ENCODE measurements at places on chromosomes 12 and 14.
A peak's percentile ranks its signal among the peaks of the same experiment; 100 is the strongest.

DNA sequence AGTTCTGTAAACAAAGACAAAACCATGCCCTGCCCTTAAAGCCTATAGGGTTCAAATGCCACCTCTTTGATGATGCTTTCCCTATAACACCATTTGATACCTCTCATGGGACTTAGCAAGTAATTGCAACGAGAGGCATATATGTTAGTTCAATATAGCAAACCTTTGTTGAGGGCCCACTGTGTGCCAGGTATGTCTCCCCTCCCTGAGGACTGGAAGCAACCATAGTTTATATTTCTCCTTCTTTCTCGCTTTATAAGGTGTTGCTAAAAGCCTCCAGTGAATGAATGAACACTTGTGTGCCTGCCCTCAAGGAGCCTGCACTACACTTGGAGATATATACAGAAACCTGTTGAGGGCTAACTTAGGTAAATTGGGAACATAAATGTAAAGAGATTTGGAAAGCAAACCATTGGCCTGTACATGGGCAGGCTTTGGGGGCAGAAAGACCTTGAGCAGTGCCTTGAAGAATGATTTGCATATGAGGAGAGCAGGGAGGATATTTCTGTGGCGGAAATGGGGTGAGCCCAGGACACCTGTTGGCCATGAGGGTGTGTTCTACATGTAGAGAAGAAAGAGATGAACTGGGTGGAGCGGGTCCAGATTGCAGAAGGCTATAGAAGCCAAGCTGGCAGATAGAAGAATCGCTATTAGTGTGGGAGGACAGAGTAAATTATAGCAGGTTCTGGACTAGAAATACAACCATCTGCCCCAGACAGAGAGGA, 1.8 kb upstream of the CKAP4 start:
- no peak for DNase-seq

DNA sequence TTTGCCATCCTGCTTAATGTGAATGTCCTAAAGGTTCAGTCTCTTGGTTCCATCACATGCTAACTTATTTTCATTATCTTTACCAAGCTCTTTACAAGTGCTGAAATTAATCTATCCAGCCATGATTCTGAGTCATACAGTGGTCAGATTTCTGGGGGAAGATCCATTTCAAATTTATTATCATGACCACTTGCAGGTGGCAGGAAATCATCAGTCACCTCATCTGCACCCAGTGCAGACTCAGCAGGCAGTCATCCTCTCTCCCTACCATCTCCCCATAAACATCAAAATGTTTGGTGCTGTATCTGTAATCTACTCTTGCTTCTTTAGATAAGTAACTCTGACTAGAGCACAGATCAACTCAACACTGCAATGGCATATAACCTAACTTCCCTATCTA, 23.5 kb downstream of the ATG14 start:
- DNase-seq = no peak

- no peak for DNase-seq
These were observed 176.6 kb downstream of the NRXN3 start for GRCh38 chr14:78346747-78347146.

GRCh38 chr12:28851781-28852180, 297.3 kb upstream of the FAR2 start:
- DNase-seq = no peak

- DNase-seq = no peak
These were observed 54.0 kb downstream of the MIPOL1 start for GRCh38 chr14:37251775-37252174.

DNA sequence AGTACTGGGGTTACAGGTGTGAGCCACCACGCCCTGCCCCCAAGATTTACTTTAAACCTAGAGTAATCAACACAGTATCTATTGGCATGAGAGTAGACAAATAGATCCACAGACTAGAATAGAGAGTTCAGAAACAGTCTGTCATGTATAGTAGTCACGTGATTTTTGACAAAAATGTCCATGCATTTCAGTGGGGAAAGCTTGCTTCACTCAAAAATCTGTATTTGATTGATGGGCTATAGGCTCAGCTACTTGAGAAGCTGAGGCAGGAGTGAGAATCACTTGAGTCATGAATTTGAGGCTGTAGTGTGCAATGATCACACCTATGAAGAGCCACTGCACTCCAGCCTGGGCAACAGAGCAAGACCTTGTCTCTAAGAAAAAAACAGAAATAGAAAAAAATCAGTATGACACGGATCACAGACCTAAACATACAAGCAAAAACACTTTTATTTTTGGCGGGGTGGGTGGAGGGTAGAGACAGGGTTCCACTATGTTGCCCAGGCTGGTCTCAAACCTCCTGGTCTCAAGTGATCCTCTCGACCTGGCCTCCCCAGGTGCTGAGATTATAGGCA, 7.6 kb upstream of the ORAI1 start:
- DNase-seq = no peak

DNA sequence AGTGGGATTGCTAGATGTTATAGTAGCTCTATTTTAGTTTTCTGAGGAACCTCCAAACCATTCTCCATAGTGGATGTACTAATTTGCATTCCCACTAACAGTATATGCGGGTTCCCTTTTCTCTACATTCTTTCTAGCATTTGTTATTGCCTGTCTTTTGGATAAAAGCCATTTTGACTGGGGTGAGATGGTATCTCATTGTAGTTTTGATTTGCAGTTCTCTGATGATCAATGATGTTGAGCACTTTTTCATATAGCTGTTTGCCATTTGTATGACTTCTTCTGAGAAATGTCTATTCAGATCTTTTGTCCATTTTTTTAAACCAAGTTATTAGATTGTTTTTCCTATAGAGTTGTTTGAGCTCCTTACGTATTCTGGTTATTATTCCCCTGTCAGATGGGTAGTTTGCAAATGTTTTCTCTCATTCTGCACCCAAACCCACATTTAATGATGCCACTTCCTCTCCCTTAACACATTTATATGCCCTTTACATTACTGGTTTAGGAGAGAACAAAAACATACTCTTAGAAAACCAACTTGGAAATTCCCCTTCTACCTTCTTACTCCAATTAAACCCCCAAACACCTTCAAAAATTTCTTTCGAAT, 48.2 kb downstream of the NELL2 start:
- DNase-seq = no peak

DNA sequence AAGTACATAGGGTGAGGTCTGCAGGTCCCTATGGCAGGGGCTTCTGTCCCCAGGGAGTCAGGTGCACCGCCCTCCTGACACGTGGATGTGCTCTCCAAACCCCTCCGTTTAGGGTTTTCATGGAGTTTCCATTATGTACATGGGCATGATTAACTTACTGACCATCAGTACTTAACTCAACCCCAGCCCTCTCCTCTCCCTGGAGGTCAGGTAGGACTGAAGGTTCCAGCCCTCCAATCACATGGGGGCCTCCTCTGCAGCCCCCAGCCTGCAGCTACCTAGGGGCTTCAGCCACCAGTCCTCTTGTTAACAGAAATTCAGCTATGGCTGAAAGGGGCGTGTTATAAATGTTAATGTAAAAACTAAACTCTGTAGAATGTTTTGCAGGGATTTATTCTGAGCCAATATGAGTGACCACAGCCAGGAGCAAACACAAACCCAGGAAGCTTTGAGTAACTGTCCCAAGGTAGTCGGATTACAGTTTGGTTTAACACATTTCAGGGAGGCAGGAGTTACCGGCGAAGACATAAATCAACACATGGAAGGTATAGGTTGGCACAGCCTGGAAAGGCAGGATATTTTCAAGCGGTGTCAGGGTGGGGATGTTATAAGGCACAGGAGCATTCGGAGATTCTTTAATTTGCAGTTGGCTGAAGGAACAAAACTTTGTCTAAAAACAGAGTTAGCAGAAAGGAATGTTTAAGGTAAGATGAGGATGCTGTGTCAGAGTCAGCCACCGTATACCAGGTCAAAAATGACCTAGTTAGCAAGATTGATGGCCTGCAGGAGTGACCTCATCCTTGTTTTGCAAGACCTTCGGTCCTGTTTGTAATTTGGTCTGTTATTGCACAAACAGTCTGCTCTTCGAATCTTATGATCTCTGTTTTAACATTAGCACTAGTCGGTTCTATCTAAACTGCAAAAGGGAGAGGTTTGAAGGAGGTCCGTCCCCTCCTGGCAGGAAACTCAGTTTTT, 75.2 kb downstream of the TNFAIP2 start:
- peak; percentile 83 for DNase-seq

GRCh38 chr12:67006610-67007009, 262.5 kb upstream of the CAND1 start:
- no peak for DNase-seq

DNA sequence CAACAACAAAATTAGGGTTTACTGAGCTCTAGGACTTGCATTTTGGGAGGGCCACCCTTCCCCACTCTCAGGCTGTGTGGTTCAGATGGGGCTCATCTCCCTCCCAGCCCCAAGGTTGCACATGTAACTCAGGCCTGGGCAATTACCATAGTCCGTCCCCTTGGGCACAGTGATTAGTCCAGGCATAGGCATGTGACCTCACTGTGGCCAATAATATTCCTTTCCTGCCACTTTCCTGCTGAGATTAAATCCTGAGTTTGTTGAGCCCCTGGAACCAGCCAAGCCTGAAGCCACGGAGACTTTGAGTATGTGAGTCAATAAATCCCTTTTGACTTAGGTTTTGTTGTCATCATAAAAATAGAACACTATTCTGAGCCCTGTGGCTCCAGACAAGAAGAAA, 113.0 kb downstream of the AACS start:
- no peak for DNase-seq

Measured in AG20443 (cell line).